GM03348 (cell line): ENCODE measurements at places on chromosomes 16 and 17.

DNA sequence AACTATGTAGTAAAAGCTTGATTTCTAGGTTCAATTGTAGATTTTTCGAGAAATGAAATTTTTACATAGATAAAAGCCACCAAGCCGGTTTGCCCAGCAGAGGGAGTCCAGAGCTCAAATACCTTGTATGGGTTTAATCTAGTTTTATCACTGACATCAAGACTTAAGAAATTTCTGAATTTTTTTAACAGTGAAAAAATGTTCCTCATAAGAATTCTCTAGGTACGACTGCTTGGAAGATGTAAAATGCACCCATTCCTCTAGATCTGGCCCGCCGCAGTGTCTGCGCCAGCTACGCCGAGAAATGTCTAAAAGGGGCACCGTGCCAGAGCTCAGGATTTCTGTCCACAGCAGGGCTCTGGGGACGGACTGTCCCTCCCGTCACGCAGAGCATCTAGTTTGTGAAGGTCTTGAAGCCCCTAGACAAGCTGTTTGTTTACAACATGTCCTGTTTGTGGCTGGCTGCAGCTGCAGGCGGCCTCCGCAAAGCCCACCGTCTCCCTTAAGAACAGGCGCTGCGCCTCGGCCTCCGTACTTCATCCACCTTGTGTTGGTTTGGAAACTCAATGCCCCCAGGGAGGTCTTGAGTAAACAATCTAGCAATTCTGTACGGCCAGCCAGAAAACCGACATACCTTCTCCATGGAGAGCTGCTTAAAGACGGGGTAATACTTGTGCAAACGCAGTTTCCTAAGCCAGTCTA, 24.8 kb downstream of the MAP1LC3B start:
- peak; percentile 67 for DNase-seq

- no peak for DNase-seq
Observed at GRCh38 chr17:80667462-80668277, 123.0 kb downstream of the RPTOR start.

- peak; percentile 19 for DNase-seq
Observed at GRCh38 chr17:48352630-48353029, 77.4 kb downstream of the SKAP1 start.

- DNase-seq, result no peak
Observed at GRCh38 chr16:66058172-66058691, 308.3 kb upstream of the CDH5 start.

GRCh38 chr16:89192956-89193575, 7.3 kb downstream of the SLC22A31 start:
- peak; percentile 70 for DNase-seq

GRCh38 chr17:42563543-42563942, 1.6 kb downstream of the COASY start:
- no peak for DNase-seq

- DNase-seq, result no peak
Observed at GRCh38 chr16:83206426-83206825, 579.7 kb downstream of the CDH13 start.

- DNase-seq, result peak; percentile 14
Observed at GRCh38 chr17:39872751-39873150, 4.7 kb downstream of the ZPBP2 start.
